Fibroblast of skin of left biceps (primary cell): ENCODE measurements at places on chromosomes 7 and 10.
A peak's percentile ranks its signal among the peaks of the same experiment; 100 is the strongest.

DNA sequence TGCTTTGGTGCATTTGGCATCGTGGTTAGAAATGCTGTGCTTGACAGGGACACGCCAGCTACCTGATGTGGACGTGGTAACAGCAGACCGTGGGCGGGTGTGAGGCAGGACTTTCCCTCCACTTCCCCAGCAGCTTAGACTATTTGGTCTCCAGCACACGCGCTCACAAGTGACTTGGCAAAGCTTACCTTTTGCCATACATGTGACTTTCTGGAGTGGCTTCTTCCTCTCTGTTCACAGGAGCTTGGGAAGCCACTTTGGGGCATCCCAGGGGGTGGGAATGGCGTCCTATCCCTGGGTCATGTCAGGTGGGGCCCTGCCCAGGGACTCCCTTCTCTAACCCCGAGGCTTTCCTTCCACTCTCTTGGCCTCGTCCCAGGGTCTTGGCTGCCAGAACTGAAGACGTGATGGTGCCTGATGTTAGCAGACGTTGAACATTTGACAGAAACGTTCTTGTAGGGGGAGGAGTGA is 228.7 kb upstream of the KLF6 start:
- DNase-seq: no peak

- no peak for DNase-seq
Observed at GRCh38 chr7:79494046-79494445, 40.6 kb upstream of the MAGI2 start.

DNA sequence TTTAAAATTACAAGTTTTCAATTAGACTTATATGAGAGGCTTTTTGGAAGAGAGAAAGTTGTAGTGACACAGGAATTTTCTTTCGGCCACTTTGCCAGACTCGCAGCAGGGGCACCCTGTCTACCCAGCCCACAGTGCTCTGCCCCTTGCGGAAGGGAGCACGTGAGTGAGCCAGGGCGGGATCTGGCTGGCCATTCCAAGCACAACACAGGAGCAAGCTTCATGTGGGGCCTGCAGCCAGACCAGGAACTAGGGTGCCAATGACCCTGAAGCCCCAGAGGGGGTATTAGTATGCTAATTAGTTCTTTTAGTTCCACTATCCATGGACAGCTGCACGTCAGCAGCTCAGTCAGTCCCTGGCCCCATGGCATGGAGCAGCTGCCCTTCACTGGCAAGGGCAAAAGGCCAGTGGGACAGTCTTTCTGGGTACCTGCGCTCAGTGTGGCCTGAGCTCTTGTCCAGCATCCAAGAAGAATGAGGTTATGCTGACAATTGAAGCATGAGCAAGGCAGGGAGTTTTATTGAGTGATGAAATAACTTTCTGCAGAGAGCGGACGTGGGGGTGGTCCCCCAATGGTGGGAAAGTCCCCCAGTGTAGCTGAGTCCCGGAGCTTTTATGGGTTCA is 251.1 kb upstream of the CSTF2T start:
- DNase-seq: no peak

DNA sequence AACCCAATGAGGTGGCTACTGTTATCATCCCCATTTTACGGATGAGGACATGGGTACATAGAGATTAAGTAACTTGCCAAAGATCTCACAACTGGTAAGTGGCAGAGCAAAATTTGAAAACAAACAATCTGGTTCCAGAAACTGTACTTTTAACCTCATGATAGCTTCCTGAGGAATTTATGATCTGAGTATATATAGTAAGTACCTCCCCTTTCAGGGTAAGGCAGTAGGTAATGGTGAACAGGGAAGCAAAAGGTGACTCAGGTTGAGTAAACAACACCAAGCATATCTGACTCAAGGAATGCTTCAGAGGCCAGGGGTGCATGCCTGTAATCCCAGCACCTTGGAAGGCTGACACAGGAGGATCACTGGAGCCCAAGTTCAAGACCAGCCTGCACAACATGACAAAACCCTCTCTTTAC is 21.1 kb downstream of the KLLN start:
- no peak for DNase-seq

DNA sequence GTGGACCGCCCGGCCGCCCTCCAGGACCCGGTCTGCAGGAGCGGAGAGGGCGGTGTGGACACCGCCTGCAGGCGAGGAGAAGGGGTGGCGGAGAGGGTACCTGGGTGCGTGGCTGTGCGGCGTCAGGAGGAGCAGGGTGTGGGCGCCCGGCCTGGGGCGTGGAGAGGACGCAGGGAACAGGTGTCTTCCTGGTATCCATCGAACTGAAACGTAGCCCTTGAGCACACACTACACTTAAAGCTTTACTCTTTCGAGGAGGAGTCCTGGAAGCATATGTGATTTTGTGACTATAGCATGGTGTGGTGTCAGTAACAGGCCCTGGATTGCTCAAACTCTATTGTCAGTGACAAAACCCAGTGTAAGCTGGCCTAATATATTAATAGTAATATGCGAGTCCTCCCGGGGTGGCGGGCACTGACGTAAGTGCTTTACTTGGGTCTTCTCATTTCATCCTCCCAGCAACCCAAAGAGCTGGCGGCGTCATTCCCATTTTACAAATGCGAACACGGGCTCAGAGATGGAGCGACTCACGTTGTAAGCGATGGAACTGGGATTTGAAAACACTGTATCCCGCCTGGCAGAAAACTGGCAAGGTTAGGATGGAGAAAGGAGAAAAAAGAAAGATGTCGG is 508 bp upstream of the TECPR1 start:
- DNase-seq: no peak

DNA sequence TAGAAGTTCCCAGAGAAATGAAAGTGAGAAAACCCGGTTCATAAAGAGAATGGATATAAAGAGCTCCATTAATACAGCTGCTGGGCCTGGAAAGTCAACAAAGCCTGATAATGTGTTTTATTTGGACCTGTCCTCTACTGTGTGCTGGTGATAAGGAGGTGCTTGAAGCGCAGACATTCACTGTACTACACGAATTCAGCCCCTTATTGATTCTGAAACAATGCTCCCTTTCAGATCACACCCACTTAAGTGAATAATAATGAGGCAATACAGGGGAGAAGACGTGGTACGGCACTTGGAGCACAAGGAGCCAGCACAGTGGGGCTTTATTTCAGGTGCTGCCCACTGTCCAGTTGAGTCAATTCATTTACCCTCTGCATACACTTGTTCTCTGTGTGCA is 260.8 kb downstream of the FGFR2 start:
- DNase-seq: no peak

DNA sequence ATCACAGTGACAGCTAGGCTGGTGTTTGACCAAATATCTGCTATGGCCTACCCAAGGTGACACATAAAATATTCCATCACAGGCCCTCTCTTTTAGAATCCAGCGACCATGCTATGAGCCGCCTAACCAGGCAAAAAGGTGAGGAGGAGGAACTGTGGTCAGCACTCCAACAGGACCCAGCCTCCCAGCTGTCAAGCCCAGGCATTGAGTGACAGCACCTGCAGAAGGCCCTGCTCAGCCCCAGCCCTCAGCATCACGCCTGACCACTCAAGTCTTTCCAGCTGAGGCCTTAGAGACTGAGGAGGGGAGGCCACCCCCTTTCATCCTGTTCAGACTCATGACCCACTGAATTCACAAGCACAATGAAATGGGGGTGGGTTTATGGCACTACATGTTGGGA is 43.0 kb downstream of the CXCL12 start:
- DNase-seq: no peak

- DNase-seq: no peak
Observed at GRCh38 chr7:135257-135653, 57.1 kb upstream of the FAM20C start.

- DNase-seq: no peak
Observed at GRCh38 chr10:73641328-73642060, at the start of gene MYOZ1. Gene MYOZ1 (minus strand): TSS chr10:73641474. CDS start chr10:73640017, 1,457 bp downstream.

GRCh38 chr7:115217373-115217772 is 295.5 kb downstream of the MDFIC start:
- no peak for DNase-seq

- peak; percentile 76 for DNase-seq
Observed at GRCh38 chr10:116974456-116975005, 30.5 kb downstream of the SHTN1 start.

GRCh38 chr10:104268713-104269645 is at the start of gene GSTO2:
Gene GSTO2 (plus strand): TSS chr10:104269184. CDS start chr10:104274916, 5,732 bp downstream.
- peak; percentile 95 for DNase-seq
